Activated CD4-positive, CD25-positive, alpha-beta regulatory T cell treated with anti-CD3 and anti-CD28 coated beads, Interleukin-2, amount 50 U/mL, for 72 hours (primary cell): ENCODE measurements at places on chromosomes 12 and 14.
A peak's percentile ranks its signal among the peaks of the same experiment; 100 is the strongest.

DNA sequence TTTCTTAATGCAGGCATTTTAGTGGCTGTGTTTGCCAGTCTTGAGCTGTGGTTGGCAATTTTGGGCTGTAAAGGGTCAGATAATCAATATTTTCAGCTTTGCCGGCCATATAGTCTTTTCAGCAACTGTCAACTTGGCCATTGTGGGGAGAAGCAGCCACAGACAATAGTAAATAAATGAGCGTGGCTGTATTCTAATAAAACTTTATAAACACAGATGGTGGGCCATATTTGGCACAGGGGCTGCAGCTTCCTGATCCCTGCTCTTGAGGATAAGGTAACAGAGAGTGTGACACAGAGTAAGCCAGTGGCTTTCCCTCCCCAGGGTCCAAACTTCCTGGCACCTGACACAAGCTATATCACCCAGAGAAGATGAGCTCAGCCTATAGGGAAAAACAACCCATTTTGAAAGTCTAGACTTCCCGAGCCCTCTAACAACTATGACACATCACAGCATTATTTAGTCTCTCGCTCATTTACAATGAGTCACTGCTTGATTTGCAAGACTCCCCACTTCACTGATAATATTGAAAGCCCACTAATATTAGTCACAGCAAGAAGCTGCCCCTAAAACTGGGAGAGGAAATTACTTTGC lies 163.1 kb upstream of the TMPO start:
- DNase-seq = no peak

- DNase-seq = no peak
Measured at GRCh38 chr12:106709068-106709511, 65.4 kb upstream of the RIC8B start.

GRCh38 chr14:64920465-64920864 lies 6.2 kb downstream of the CHURC1 start:
- DNase-seq = no peak

- DNase-seq = no peak
Measured at GRCh38 chr12:23703051-23703450, 246.4 kb downstream of the SOX5 start.

DNA sequence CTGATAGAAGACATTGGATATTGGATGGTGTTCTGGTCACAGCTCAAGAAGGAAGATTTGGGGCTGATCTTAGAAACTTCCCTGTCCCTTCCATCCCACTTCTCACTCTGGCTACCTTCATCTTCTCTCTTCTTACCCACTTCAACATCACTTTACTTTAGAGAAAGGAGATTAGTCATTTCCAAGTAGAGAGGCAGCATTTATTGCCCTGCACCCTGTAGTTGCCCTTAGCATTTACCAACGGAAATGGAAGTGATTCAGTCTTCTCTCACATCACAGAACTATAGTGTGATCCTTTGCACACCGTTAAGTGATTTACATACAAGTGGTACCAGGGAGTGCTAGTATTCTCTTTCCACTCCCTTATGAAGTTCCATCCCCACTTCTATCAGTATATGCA lies 52.4 kb downstream of the PHLDA1 start:
- no peak for DNase-seq

GRCh38 chr12:62123721-62124203 lies 136.4 kb upstream of the USP15 start:
- DNase-seq = peak; percentile 31

DNA sequence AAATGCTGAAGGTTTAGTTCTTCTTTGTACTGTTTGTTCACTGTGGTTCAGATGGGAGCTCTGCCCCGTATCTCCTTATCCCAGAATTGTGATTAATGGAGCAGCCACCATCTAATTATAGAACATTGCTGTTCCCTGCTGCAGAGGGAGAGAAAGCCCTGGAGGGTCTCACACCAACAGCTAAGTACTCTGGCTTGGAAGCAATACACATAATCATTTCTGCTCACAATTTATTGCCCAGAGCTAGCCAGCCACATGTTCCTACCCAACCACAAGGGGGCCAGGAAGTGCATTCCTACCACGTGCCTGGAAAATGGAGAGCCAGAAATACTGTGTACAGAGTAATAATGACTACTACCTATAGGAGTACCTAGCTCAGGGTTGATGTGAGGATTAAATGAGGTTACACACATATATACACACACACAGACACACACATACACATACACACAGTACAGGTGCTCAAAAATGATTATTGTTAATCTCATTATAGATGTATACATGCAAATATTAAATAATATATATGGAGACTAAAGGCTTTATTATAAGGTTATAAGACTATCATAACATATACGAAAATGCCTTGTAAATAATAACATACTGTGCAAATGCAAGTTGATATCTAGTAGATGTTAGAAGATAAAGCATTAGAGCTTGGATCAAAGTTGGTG lies 22.3 kb downstream of the MSRB3 start:
- DNase-seq = no peak

DNA sequence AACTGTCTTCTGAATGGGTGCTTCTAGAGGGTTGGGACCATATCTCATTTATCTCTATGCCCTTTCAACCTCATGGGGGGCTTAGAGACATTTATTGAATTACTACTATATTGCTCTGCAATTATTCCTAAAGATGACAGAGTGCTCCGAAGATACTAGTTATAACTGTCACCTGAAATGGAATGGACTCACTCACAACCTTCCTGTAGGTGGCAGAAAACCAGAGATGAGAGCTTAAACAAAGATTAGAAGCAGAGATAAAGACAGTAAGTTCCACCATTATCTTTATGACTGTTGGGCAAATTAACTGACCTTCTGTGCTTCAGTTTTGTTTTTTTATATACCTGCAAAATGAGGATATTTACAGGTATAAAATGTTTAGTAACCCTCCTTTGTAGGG lies 31.5 kb upstream of the GTF2A1 start:
- DNase-seq = no peak

- DNase-seq = no peak
Measured at GRCh38 chr12:50058743-50059312, 1.4 kb downstream of the ASIC1 start.

DNA sequence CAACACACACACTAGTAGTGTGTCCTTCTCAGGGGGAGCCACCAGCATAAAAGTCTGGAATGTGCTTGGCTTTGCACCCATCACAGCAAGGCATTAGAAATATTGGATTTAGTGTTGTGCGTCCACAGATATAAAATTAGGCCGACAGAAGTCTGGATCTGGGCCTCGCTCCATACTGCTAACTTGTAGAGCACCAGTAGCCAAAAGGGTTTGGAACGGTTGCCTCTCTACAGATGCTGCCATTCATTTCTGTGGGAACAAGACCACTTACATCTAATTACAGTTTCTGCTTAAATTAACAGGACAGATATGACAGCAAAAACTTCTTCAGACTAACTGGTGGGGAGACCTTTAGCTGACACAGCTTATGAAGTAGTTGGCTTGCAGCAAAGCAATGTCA lies 94.2 kb downstream of the EXOC5 start:
- DNase-seq = no peak

DNA sequence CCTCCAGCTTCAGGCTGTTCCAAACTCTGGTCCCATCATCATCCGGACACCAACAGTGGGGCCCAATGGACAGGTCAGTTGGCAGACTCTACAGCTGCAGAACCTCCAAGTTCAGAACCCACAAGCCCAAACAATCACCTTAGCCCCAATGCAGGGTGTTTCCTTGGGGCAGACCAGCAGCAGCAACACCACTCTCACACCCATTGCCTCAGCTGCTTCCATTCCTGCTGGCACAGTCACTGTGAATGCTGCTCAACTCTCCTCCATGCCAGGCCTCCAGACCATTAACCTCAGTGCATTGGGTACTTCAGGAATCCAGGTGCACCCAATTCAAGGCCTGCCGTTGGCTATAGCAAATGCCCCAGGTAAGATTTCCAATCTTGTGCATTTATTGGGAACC lies 3.3 kb downstream of the SP1 start:
- no peak for DNase-seq

DNA sequence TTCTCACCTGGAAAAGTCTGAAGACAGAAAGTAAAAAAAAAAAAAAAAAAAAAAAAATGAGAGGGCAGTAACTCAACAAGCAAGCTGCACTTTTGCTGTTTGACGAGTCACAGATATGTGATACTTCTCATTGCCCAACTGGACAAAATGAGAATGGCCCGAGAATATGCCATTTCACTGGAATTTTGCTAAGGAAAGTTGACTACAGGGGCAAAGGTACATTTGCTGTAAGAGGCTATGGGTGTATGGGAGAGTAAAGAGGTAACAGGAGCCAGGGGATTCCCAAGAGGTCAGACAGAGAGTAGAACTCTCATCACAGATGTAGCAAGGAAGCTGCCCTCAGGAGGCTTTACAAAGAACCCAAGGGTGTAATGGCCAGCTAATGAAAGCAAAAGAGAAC lies 22.9 kb downstream of the KIF21A start:
- DNase-seq = no peak

DNA sequence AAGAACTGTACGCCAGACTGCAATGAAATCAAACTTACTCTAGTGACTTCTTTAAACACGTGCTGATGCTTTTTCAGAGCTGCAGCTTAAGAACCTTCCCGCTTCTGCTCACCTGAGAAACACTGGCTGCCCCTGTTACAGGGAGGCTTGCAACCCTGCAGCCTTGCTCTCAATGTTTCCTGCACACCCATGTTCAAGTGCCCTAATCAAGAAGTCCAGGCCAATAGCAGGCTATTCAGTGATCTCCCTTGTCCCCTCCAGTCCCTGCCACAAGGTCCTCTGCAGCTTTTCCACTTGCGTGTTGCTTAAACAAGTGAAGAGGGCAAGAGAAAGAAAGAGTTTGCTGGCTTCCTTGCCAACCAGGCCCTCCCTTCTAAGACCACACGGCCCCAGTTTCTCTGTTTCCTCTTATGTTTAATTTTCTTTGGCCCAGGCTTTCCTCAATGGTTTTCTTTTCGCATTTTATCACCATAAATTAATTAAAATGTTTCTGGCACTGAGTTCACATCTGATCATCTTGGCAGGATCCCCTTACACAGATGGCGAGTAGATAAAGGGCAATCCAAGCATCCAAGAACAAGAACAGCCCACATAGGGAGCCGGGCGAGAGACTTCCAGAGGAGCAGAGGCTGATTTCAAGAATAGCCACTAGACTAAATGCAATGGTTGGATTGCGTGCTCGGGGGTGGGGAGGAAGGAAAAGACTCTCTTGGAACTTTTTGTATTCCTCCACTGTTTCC lies 82.3 kb upstream of the CDKN3 start:
- no peak for DNase-seq

GRCh38 chr12:71216725-71217579 lies 59.2 kb upstream of the TSPAN8 start:
- no peak for DNase-seq

GRCh38 chr12:103868215-103868614 lies 27.2 kb upstream of the NT5DC3 start:
- no peak for DNase-seq

DNA sequence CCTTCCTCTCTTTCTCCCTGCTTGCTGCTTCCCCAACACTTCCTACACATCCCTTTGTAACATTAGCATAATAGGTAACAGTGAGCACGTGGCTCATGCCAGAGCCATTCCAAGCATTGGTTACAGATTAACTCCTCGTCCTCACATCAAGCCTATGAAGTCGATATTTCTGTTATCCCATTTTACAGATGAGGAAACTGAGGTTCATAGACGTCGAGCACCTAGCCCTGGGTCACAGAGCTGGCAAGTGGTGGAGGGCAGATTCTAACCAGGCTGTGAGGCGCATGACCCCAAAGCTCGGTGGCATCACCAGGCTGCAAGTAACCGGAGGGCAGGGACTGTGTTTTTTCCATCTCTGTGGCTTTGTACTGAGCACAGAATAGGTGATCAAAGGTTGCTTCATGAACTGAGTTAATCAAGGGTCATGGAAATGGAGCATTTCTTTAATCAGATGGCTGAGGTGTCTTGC lies 5.7 kb upstream of the SERPINA1 start:
- DNase-seq = no peak

DNA sequence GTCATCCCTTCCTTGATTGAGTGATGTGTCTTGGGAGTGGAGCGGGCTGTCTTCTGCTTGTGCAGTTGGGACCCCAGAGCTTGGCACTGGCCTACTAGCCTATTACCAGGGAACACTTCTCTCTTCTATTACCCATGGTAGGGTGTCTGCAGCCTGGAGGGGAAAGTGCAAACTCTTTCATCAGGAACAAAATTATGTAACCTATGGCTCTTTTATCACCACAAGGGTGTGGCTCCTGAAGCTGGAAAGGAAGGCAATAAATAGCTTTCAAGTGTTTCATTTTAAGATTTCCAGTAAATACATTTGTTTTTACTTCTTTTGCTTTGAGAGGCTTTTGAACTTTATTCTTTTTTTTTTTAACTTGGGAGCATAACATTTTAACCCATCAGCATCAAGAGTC lies 349.7 kb upstream of the FAR2 start:
- DNase-seq = no peak

DNA sequence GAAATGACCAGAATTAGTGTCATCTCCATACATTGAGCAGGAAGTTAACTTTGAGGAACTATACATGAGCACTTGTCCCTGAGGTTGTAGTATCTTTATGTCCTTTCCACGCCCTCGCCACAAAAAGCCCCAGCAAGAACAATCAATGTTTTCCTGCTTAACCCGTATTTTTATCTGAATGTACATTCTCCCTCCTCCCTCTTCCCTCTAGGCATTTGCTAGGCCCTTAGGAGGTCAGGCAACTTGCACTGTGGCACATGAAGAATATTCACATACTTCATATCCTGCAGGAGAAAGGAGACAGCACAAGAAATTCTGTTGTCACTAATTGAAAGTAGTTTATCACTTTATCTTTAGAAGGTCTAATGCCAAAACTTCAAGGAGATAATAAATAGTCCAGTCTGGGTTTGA lies 18.1 kb upstream of the DUSP6 start:
- no peak for DNase-seq

GRCh38 chr14:51139121-51139681 lies 44.3 kb upstream of the TRIM9 start:
- DNase-seq = no peak

DNA sequence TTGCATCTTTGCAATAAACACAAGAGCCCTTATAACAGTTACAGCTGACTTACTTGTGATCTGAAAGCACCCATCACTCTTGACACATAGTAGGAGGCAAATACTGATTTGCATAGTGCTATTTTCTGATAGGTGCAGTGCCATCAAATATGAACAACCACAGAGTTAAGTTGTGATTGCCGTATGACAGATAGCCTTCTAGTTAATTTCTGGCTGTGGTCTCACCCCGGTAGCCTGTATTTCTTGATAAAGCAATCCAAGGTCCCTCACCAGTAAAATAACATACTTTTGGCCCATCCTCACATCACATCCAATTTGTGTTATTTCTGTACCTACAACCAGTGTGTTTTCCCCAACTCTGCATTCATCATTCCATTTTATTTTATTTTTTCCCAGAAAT lies 23.3 kb upstream of the STYK1 start:
- DNase-seq = no peak

DNA sequence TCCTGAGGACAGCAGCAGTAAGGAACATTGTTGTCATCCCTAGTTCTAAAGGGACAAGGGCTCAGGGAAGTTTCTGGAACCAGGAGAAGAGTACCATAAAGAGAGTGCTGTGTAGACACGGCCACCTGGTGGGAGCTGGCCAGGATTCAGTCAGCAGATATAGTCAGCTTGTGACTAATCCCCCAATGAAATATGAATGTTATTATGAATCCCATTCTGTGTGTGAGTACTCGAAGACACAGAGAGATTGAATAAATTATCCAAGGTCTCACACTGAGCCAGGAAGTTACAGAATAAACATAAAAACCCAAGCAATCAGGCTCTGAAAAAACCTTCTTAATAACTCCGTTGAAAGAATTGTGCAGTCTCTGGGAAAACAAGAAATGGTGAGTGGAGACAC lies 1359.5 kb downstream of the AACS start:
- DNase-seq = no peak

GRCh38 chr14:106390401-106390800 lies 864.0 kb downstream of the TMEM121 start:
- DNase-seq = no peak

GRCh38 chr14:102177161-102177560 lies 37.5 kb downstream of the WDR20 start:
- DNase-seq = no peak
